Activated CD4-positive, CD25-positive, alpha-beta regulatory T cell (primary cell): ENCODE measurements at places on chromosomes 6 and 20.

DNA sequence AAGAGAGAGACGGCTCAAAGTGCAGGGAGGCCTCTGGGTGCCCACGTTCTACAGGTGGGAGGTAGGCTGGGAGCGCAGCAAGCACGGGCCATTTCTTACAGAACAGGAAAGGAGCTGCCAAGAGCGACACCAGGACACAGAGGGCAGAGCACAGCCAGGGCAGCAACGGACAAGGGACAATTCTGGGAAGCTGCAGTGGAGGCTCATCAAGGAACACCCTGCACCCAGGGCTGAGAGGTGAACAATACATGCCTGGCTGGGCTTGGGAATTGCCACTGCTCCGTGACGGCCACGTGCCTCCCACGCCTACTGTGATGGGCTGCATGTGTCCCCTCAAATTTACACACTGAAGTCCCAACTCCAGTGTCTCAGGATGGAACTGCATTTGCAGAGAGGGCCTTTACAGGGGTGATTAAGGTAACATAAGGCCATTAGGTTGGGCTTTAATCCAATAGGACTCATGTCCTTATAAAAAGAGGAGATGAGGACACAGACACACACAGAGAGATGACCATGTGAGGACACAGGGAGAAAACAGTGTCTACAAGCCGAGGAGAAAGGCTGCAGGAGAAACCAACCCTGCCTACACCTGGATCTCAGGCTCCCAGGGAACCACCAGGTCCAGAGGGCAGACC lies 13.6 kb downstream of the SERPINB6 start:
- no peak for DNase-seq

DNA sequence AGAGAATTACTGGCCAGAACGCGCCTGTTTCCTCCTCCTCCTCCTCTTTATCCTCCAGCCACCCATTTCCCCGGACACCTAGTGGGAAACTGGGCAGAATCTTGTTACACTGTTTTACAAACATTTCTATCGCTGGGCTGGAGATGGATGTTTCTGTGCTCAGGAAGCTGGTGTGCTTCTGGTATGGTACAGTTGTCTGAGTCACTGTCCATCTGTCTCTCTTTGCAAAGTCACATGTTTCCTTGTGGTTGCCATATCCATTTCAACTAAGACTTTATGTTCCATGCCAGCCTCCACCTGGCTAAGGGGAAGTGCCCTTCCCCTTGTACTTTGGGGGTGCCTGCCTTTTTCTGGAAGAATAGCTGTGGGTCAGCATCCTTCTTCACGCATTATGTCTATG lies 52.9 kb upstream of the SLC22A16 start:
- no peak for DNase-seq

DNA sequence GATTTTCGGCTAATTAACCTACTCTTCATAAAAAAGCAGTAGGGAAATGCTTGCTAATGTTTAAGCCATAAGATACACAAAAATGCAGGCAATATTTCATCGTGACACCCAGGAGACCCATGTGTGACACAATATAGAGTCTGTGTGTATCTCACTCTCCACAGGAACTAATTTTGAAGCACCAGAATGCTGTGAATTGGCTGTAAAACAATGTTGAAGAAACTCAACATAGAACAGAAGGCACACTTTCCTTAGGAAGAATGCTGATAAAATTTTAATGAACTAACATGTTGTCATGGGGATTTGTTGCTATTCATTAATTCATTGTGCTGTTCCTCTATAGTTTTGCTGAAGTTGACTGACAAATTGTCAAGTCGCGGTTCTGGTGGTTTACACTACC lies 249.4 kb upstream of the TFAP2D start:
- no peak for DNase-seq

- DNase-seq: no peak
Measured at GRCh38 chr20:23381876-23382275, 19.9 kb downstream of the GZF1 start.
